Right lobe of liver (tissue), 6 donors: ENCODE measurements at places on chromosomes 4 and X. TPM values are rescaled to one million over a fixed set of nuclear protein-coding genes. Genes with fewer than 3 reads are reported as not detected.

GRCh38 chrX:51874123-51874522 is 19.3 kb upstream of the MAGED1 start:
- no peaks in the 10 kb centered on the region for H3K27me3 ChIP-seq
- H3K27ac ChIP-seq = no peak overlapping the region
- H3K36me3 ChIP-seq = no peaks in the 10 kb centered on the region
- H3K4me1 ChIP-seq = no peaks in the 10 kb centered on the region
- no peak for DNase-seq
- no peak overlapping the region for H3K4me3 ChIP-seq

- no peak overlapping the region for H3K27ac ChIP-seq
- H3K36me3 ChIP-seq = no peaks in the 10 kb centered on the region
- H3K4me1 ChIP-seq = no peaks in the 10 kb centered on the region
- H3K4me3 ChIP-seq = no peak overlapping the region
- DNase-seq = no peak
Measured at GRCh38 chr4:5124876-5125275, 73.6 kb downstream of the STK32B start.

DNA sequence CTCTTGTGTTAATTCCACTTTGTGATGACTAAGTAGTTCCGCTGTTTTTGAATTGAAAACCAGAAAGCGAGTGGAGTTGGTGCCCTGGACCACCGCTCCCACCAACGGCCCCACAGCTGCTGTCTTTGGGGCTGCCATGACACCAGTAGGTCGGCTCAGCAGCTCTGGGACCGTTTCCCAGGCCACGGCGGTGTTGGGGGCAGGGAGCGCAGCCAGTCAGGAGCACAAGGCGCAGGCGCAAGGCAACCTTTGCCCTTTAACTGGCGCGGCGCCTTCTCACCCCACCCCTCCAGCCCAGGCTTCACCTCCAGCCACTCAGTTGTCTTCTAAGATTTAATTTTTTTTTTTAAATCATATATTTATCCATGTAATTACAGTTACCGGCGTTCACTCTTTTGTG is at the start of gene GK2:
Gene GK2 (minus strand): TSS at position 166 of the 400 bp plus-strand sequence. CDS start 28 bp downstream, at position 138.
- H3K4me3 ChIP-seq = no peak within 1 kb of the TSS
- DNase-seq = no peak
- no peaks in the 10 kb centered on the region for H3K36me3 ChIP-seq
- H3K27ac ChIP-seq = no peak within 1 kb of the TSS
- H3K4me1 ChIP-seq = no peaks in the 10 kb centered on the region

GRCh38 chr4:145406970-145407369 is 74.7 kb upstream of the SMAD1 start:
- no peaks in the 10 kb centered on the region for H3K36me3 ChIP-seq
- DNase-seq = no peak
- H3K4me1 ChIP-seq = peaks cover 8% of the 10 kb centered on the region
- H3K27ac ChIP-seq = no peak overlapping the region
- no peak overlapping the region for H3K4me3 ChIP-seq
- no peaks in the 10 kb centered on the region for H3K27me3 ChIP-seq

- no peak for DNase-seq
- no peaks in the 10 kb centered on the region for H3K27me3 ChIP-seq
- no peaks in the 10 kb centered on the region for H3K36me3 ChIP-seq
- H3K4me1 ChIP-seq = no peaks in the 10 kb centered on the region
Measured at GRCh38 chr4:15658136-15658770, 3.1 kb upstream of the FBXL5 start.

The BTC gene
- 0.29 TPM for total RNA-seq

The TSPAN6 gene
- 39.8 TPM for total RNA-seq

The SOX3 gene
- total RNA-seq = not detected

The F9 gene
- total RNA-seq = 414 TPM
